ENCODE measurements at places on chromosomes 7 and 10.

DNA sequence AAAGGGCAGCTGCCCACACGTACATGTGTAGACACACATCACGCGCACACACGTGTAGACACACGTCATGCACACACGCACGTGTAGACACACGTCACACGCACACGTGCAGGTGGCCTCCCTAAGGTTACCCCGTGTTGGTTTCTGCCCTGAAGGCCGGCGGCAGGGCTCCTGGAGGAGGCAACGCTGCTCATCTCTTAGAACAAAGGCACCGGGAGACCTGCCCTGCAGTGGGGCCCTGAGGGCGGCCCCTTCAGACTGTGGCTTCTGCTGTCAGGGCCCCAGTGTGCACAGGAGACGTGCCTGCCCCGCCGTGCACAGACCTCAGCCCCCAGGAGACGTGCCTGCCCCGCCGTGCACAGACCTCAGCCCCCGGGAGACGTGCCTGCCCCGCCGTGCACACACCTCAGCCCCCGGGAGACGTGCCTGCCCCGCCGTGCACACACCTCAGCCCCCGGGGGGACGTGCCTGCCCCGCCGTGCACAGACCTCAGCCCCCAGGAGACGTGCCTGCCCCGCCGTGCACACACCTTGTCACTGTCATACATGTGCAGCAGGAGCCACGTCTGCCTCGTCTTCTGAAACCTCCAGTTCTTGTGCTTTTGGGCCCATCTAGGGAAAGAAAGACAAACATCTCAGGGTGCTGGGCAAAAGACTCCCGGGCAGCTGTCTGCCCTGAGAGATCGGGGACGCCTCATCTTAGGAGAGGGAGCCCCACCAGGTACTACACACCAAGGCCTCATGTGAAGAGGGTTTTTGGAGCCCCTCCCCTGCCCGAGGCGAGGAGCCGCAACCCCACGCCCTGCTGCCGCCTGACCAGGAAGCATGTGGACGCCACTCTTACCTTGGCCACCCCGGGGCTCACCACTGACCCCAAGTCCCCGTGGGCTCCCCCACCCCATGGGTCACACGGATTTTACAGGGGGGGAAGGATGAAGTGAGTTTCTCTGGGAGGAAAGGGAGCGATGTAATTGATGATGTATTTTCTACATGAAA is 17.3 kb downstream of the CYP2W1 start:
- DNase-seq = no peak

DNA sequence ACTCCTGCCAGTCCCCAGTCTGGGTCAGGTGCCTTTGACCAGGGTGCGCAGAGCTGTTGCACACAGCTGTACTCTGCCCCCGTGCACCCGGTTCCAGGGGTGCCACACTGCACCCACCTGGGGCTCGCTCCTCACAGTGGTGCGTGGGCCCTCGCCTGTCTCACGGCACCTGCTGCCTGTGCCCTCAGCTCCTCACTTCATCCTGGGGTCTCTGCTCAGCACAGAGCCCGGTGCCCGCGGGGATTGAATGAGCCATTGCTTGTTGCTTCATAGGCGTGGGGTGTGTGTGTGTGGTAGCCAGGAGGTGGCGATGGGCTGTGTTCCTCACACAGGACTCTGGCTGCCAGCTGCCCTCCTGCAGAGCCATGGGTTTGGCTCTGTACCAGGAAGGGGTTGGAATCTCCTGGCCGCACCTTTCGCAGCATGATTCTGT is 18.5 kb downstream of the EIF3B start:
- no peak for DNase-seq

GRCh38 chr10:124040451-124041188 is 52.8 kb downstream of the CHST15 start:
- no peak for DNase-seq

GRCh38 chr7:94422827-94423460 is 28.2 kb downstream of the COL1A2 start:
- no peak for DNase-seq

- no peak for DNase-seq
These were observed 72.8 kb upstream of the FAM20C start for GRCh38 chr7:119392-120163.

- DNase-seq = no peak
These were observed 36.7 kb downstream of the C10orf143 start for GRCh38 chr10:130073912-130074311.

GRCh38 chr10:121654021-121654545 is 55.8 kb upstream of the FGFR2 start:
- no peak for DNase-seq

DNA sequence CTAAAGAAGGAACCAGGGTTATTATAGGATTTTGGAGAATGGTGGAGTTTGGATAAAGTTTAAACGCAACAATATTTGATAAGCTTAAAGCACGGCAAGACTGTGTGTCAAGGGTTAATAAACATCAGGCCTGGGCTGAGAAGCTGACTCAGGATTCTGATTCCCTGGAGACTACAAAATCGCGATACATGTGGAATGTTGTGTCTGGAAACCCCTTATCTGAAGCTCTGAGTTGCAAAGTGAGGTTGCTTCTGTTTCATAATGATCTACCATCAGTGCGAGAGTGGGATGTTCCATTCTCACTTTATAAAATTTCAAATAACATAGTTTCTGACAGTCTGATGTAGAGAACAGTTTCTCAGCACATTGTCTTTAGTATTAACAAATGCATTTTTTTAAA is 7.8 kb downstream of the C1GALT1 start:
- no peak for DNase-seq

- no peak for DNase-seq
These were observed 173.0 kb downstream of the PKD1L1 start for GRCh38 chr7:47775238-47775637.

DNA sequence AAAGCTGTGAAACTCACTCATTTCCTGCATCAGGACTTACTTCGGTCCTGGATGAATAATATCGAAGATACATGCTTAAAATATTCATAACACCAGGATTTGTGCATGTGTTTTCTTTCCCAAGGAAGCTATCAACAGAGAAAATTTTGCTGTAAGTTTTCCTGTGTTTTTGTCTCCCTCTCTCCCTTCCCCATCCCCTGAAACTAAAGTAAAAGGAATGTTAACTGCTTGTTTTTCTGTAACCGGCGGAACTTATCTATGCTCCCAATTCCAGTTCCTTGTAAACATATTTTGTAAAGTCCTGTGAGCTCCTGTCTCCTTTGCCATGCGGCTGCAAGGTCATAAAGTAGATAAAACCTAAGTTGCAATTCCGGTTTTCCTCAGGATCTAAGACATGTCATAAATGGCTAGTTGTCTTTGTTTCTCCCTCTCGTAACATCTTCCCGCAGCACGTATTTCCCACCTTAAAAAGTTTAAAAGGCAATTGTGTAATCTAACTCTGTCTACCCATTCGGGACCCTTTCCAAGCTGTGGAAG is 79.0 kb upstream of the POM121L12 start:
- no peak for DNase-seq

GRCh38 chr10:71278691-71279588 is 40.1 kb upstream of the SLC29A3 start:
- DNase-seq = no peak

DNA sequence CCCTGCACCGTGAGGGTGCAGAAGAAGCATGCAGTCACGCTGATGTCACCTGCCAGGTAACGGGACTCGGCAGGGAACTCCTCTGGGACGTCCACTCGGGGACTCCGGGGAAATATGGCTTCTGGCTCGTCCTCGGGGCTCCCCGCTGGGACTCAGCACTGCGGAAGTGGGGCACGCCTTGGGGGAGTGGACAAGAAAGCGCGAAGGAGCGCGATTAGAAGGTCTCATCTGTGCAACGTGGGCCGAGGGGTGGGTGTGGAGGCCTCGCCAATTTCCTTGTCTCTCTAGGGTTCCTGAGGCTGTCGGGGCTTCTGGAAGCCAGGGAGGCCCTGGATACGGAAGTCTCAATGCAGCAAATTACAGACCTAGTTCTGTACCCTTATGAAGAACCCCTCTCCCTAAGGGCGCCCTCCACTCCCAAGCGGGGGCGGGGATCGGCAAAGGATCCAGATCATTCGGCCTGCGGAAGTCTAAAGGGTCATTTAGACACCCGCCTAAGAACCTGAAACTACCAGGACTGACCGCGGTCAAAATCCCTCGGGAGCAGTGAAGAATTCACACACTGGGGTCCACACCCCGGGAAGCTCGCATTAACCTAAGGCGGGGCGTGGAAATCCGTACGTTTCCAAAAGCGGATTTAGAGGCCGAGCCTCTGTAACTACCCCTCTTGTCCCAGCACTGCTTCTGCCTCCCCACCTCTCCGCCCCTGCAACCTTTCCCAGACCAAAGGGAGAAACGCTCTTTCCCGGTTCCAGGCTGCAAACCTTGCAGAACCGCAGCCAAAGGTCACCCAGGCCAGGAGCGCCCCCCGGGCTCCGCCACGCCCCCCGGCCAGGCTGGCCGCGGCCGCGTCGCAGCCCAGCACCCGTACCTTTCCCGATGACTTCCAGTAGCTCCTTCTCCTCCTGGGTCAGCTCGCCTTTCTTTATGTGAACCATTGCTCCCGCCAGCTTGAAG is 640 bp downstream of the ANKMY2 start:
- peak; percentile 54 for DNase-seq

DNA sequence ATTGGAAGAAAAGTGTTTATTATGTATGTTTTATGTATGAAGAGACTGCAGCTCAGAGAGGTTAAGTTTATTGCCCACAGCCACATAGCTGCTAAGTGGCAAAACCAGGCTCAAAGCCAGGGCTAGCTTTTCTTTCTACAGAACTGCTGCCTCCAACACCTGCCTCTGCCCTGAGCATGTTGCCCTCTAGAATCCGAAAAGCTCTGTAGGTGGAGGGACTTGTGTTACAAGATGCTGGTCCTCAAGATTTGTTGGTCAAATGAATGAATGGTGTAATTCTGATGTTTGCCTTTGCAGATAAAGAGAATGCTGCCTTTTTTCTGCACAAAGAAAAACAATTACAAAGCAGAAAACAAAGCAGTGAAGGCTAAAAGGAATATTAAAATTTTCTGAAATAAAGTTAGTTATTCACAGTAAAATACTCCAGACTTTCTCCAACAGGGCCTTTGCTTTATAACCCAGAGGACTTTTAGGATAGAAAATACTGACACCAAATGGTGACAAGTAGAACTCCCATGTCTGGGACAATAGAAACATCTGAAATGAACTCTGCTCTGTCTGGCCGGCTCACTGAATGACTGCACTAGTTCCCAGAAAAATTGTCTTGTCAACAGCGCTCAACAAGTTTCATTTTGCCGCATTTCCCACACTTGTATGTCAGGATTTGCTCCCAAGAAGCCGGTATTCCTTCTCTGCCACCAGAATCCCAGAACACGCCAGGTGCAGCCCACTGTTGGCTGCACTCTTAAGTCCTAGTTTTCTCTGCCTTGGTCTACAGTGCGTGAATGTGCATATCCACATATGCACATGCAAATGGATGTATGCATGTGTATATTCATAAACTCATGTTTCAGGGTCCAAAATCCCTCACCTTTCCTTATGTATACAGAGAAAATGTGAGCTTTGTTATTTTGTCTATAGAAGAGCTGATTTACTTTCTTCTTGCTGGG is 11.0 kb upstream of the DNTT start:
- DNase-seq = no peak

DNA sequence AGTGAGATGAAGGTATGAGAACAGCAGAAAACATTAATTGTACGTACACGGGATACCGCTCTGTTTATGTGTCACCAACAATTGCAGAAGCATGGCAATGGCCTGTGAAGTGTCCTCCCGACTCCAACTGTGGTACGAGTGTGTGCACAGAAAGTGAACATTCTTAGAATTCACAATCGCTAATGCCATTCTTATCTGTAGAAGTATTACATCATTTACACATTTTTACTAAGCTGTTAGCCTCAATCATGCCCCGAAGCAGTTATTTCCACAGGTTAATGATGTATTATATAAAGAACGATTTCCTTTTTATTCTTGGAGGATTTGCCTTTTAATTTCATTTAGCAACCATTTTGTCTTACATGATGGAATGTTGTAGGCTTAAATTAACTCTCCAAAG is 103.4 kb downstream of the EVX1 start:
- DNase-seq = no peak

GRCh38 chr10:117653170-117653515 is 110.6 kb downstream of the EMX2 start:
- DNase-seq = no peak

DNA sequence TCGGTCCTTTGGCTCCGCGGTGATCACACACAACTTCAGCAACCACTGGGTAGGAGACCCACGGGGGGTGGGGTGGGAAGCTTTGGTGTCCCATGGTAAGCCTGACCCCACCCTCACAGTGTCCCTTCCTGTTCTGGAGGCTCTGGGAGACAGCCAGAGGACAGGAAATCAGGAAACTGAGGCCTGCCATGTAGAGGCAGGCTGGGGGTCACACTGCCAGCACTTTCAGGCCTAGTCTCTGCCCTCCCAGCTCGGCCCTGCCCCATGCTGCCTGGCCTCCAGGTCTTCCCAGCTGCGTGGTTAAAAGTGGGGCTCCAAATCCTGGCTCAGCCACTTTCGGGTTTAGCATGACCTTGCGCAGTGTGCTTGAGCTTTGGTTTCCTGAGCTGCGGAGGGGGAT is 10.9 kb downstream of the AQP1 start:
- DNase-seq = no peak

DNA sequence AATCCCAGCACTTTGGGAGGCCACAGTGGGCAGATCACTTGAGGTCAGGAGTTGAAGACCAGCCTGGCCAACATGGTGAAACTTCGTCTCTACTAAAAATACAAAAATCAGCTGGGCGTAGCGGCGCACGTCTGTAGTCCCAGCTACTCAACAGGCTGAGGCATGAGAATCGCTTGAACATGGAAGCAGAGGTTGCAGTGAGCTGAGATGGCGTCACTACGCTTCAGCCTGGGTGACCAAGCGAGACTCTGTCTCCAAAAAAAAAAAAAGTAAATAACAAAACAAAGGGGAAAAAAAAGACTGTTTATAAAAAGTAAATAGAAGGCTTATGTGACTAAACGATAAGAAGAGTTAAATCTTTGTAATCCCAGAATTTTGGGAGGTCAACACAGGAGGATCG is 15.0 kb upstream of the DNMBP start:
- no peak for DNase-seq
